Activated CD8-positive, alpha-beta memory T cell treated with anti-CD3 and anti-CD28 coated beads for 1 hour (primary cell): ENCODE measurements at places on chromosomes 5 and 9.

DNA sequence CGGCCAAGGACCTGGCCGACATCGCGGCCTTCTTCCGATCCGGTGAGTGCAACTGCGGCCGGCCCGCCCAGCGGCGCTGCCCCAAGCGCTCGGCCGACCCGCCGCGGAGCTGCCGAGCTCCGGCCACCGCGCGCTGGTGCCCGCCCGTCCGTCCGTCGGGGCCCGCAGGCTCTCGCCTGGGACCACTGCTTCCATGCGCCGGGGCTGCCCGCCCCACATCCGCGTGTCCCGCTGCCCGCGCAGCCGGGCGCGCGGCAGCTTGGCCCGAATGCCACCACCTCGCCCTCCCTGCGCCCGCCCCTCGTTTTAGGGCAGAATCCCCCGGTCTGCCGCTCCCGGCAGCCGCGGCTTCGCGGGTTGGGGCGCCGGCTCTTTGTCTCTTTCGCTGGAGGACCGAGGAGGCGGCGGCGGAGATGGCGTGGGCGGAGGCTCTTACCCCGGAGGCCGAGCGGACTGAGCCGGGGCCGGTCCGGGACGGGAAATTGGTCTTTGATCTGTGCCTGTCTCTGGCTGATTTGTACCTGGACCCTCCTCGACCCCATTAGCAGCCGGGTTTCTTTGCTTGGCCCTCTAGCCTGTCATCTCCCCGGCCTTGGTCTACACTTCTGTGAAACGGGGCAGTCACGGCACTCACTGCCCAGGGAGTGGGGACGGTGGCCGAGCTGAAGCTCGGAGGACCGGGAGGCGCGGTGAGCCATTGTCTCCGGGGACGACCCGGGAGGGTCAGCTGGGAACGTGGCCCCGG is 871 bp downstream of the TRIO start:
- DNase-seq = peak; percentile 14

GRCh38 chr5:103256178-103256577 is 2.4 kb upstream of the MACIR start:
- DNase-seq = no peak

- no peak for DNase-seq
Observed at GRCh38 chr5:50886657-50887345, 220.4 kb downstream of the PARP8 start.

GRCh38 chr9:74824654-74825053 is 63.1 kb downstream of the TRPM6 start:
- DNase-seq = no peak

GRCh38 chr5:107696080-107696479 is 25.3 kb upstream of the EFNA5 start:
- no peak for DNase-seq

DNA sequence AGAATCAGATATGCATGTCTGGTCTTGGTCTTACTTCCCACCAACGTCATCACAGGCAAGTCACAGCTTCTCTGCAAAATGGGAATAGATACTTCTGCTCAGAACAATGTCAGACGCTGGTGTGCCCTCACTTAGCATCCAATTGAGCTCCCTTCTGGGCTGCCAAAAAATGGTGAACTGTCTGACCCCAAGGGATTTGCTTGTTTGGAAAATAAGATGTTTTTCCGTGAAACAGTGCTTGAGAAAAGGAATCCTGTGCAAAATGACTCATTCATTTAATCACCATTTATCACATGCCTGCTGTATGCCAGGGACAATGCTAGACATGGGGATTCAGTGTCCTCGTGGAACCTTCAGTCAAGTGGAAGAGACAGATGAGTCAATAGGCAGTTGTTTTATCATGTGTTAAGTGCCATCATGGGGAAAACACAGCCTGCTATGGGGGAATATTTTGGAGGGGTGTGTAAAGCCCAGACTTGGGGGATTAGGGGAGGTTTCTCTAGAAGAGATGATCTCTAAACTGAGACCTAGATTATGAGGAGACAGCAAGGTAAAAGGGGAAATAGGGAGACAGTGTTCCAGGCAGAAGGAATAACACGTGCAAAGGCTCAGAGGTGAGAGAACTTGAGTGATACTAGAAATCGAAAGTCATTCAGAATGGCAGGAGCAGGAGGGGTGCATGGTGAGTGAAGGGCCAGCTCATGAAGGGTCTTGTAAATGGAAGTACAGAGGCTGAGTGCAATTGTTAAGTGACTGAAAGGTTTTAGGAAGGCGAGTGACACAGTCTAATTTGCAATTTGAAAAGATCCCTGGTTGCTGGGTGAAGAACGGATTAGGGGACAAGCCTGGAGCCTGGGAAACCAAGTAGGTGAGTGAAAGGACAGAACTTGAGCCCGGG is 3.9 kb downstream of the NIPAL4 start:
- no peak for DNase-seq

- DNase-seq = no peak
Observed at GRCh38 chr5:112686675-112687074, 51.0 kb upstream of the APC start.

DNA sequence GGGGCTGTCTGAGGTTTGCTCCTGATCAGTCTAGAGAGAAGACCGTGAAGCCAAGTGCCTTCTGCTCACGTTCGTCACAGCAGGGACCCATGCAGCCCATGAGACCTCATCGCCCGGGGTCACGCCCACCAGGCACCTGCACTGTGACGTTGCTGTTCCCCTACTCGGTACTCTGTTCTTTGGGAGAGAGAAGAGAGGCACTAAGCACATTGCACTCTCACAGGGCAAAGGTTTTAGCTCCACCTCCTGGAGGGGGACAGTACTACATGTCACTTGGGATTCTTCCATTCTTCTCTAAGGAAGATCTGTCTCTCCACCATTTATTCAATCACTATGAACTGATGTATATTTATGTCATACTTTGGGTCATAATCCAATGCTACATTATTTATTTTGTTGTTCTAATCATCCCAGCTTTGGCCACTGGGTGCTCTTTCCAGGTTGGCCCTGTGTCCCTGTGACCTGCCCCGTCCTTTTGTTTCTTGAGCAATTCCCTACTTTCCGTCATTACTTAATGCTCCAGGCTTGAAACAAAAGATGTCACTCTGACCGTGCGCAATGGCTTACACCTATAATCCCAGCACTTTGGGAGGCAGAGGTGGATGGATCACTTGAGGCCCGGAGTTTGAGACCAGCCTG is 31.4 kb upstream of the BRD3 start:
- peak; percentile 21 for DNase-seq

- DNase-seq = no peak
Observed at GRCh38 chr9:19788614-19789271, at the start of gene SLC24A2. Gene SLC24A2 (minus strand): TSS chr9:19789037.
